NCI-H1092 (cell line): ENCODE measurements at places on chromosomes 4 and X.

- no peak for DNase-seq
Observed at GRCh38 chr4:71187404-71188155, 151.2 kb upstream of the SLC4A4 start.

DNA sequence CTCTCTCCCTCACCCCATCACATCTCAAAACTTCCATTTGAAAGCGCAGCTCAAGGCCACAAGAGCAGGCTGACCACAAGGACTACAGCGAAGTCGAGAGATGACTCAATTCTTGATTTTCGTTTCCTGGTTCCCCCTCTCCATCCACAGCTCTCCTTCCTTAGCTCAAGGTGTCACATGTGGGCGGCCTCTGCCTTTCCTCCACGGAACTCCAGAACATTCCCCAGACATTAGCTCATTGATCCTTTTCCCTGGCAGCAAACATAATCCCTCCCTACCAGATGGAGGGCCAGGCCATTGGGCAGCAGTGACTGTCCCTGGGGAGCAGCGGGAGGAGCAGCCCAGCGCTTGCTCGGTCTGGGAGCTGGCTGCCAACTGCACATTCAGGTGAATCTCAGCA, 56.3 kb downstream of the CCDC149 start:
- DNase-seq: no peak

- no peak for DNase-seq
Observed at GRCh38 chr4:6230502-6230785, 30.1 kb upstream of the JAKMIP1 start.

- no peak for DNase-seq
Observed at GRCh38 chr4:169640261-169640870, 20.0 kb downstream of the CLCN3 start.

DNA sequence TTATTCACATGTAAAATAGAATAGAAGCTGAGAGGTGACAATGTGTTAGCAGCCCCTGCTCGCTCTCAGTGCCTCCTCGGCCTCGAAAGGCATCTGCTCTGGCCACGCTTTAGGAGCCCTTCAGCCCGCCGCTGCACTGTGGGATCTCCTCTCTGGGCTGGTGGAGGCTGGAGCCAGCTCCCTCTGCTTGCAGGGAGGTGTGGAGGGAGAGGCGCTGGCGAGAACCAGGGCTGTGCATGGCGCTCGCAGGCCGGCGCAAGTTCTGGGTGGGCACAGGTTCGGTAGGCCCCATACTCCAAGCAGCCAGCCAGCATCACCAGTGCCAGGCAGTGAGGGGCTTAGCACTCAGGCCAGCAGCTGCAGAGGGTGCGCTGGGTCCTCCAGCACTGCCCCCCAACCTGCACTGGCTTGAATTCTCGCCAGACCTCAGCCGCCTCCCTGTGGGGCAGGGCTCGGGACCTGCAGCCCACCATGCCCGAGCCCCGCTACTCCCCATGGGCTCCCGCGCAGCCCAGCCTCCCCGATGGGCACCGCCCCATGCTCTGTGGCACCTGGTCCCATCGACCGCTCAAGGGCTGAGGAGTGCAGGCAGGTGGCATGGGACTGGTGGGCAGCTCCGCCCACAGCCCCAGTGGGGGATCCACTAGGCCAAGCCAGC, 1346.7 kb upstream of the IGFBP7 start:
- DNase-seq: no peak

DNA sequence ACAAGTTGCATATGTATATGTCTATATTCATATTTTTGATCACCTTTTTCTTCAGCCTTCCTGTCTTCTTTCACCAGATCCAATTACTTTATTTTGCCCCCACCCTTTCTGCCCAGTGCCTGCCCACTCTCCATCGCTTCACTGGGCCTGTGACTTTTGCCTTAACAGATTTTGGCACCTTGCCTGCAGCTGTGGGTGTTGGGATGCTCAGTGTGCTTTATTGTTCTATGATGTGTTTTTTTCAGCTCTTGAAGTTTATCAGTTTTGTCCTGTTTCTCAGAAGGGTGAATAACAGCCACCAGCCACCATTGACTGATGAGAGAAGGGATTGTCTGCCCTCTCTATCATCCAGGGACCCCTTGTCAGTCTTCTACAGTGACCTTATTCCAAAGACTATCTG, 77.2 kb upstream of the GALNT7 start:
- DNase-seq: no peak

- no peak for DNase-seq
Observed at GRCh38 chr4:127211650-127212560, 420.9 kb upstream of the INTU start.

DNA sequence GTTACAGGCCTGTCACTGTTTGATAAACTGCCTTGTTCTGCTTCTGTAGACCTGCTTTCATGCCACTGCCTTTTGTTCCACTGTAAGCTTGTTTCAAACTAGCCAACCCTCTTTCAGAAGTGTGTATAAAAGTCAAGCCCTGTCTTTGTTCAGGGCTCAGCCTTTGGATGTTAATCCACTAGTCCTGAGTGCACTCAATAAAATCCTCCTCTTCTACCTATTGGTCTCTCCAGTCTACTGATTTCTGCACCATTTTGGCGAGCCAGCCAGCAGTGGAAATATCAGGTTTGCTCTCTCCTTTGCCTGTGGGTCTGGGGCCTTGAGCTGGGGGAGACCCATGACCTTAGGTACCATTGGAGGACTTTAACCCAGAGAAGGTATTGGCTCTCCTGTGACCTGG, 901.6 kb upstream of the NDST4 start:
- DNase-seq: no peak

- no peak for DNase-seq
Observed at GRCh38 chr4:24896977-24897376, 15.9 kb downstream of the CCDC149 start.

GRCh38 chrX:44071070-44071645, 98.0 kb upstream of the NDP start:
- no peak for DNase-seq

- no peak for DNase-seq
Observed at GRCh38 chrX:118025226-118025625, 91.4 kb downstream of the KLHL13 start.

DNA sequence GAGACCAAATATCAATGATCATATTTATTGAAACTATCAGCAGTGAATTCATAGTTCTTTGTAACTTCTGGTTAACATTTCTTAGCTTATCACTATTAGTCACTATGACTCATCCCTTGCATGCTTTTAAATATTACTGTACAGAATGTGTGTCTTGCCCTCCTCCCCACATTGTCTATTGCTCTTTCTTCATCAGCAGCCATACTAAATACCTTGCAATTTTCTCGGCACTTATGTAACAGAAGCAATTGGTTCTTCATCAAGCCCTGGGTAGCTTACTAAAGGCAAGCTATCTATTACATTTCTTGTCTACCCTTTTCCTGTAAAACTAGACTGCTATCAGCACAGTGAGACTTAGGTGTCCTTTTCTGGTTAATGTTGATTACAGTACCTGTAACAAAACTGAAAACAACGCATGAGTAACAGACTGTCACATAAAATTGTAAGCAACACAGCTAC, 8.2 kb downstream of the KLHL4 start:
- DNase-seq: no peak

GRCh38 chr4:77355731-77356130, 198.7 kb downstream of the CCNG2 start:
- no peak for DNase-seq

DNA sequence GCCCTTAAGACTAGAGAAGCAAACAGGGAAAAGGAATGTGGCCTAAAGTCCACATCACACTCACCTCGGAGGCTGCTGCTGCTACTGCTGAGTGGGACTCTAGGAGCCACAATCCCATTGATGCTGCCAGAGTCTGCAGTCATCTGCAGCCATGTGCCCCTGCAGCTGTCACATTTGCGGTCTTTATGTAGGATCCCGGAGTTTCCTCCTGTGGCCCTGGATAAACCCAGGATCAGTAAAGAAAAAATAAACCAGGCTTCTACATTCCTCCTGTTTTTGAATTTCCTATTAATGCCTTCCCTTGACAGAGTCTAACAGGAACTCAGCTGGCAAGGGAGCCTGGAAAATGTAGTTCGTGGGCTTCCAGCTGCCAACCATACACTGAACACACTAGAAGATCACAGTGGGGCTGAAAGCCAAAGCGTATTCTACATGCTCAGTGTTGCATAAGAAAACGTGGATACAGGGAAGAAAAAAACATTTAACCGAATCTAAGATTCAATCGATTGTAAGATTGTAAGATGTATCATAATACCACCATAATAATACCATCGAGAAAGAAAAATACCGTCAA, 10.3 kb upstream of the PHEX start:
- no peak for DNase-seq
